ENCODE measurements at places on chromosomes 16 and 17. TPM values are rescaled to one million over a fixed set of nuclear protein-coding genes. Genes with fewer than 3 reads are reported as not detected.

LYRM1 gene
- 19.3 TPM for polyA plus RNA-seq

CD300H gene
- polyA plus RNA-seq, result not detected

ACSM2A gene
- polyA plus RNA-seq, result not detected

MT1A gene
- polyA plus RNA-seq, result 0.82 TPM

WDR90 gene
- 10.0 TPM for polyA plus RNA-seq

VPS9D1 gene
- 15.6 TPM for polyA plus RNA-seq

KIAA0513 gene
- polyA plus RNA-seq, result 4.9 TPM

MYO19 gene
- 32.9 TPM for polyA plus RNA-seq

ARHGAP23 gene
- 17.2 TPM for polyA plus RNA-seq

MRPS23 gene
- polyA plus RNA-seq, result 34.1 TPM

VPS25 gene
- polyA plus RNA-seq, result 181 TPM

CEP295NL gene
- polyA plus RNA-seq, result 0.13 TPM

ZNF232 gene
- 4.4 TPM for polyA plus RNA-seq

ZNF267 gene
- 3.5 TPM for polyA plus RNA-seq

TRIM16 gene
- 36.5 TPM for polyA plus RNA-seq

SSTR5 gene
- not detected for polyA plus RNA-seq

CDH16 gene
- polyA plus RNA-seq, result not detected

ZNF624 gene
- polyA plus RNA-seq, result 0.90 TPM

TNRC6A gene
- polyA plus RNA-seq, result 44.8 TPM

BTBD17 gene
- polyA plus RNA-seq, result not detected

WNK4 gene
- 2.1 TPM for polyA plus RNA-seq

KRT12 gene
- polyA plus RNA-seq, result not detected

SLFN13 gene
- polyA plus RNA-seq, result 1.3 TPM

MPV17L gene
- 0.42 TPM for polyA plus RNA-seq

MAPT gene
- 0.16 TPM for polyA plus RNA-seq

PYDC1 gene
- polyA plus RNA-seq, result not detected

TEX19 gene
- not detected for polyA plus RNA-seq

LHX1 gene
- not detected for polyA plus RNA-seq

STAC2 gene
- not detected for polyA plus RNA-seq

PIP4K2B gene
- polyA plus RNA-seq, result 41.6 TPM

CHD9NB gene
- 0.71 TPM for polyA plus RNA-seq

ACSF2 gene
- 25.4 TPM for polyA plus RNA-seq

HCRT gene
- not detected for polyA plus RNA-seq

UBE2O gene
- 7.0 TPM for polyA plus RNA-seq

TRIM37 gene
- polyA plus RNA-seq, result 20.6 TPM

KRTAP2-3 gene
- polyA plus RNA-seq, result 1.4 TPM

ZNF646 gene
- 3.3 TPM for polyA plus RNA-seq

SLFN11 gene
- 14.5 TPM for polyA plus RNA-seq

ST6GALNAC1 gene
- polyA plus RNA-seq, result not detected

C16orf46 gene
- 0.43 TPM for polyA plus RNA-seq

ABHD15 gene
- polyA plus RNA-seq, result 5.2 TPM

HOXB9 gene
- not detected for polyA plus RNA-seq

OR2C1 gene
- polyA plus RNA-seq, result 0.17 TPM
